A549 treated with dexamethasone at 1 μM for 4 hours (cell line): ENCODE measurements at places on chromosomes 5 and 9. TPM values are rescaled to one million over a fixed set of nuclear protein-coding genes. Genes with fewer than 3 reads are reported as not detected.

Gene GFI1B
- 0.05 to 0.17 TPM (median 0.06 TPM) in 5 replicates for total RNA-seq

Gene TAF11L10
- total RNA-seq, result not detected in 5 replicates

Gene FAM151B
- total RNA-seq, result 1.3 to 2.0 TPM (median 1.5 TPM) in 5 replicates

Gene ANKRD55
- total RNA-seq, result 0.06 TPM in 1 of 5 replicates, not detected in the others

Gene TPRN
- total RNA-seq, result 6.4 to 11.2 TPM (median 10.5 TPM) in 5 replicates

Gene TEK
- total RNA-seq, result 0.13 to 0.25 TPM (median 0.18 TPM) in 5 replicates

Gene EXOSC2
- total RNA-seq, result 49.6 to 70.5 TPM (median 53.2 TPM) in 5 replicates

Gene PCDHA9
- total RNA-seq, result 0.01 TPM in 1 of 5 replicates, not detected in the others

Gene TYRP1
- total RNA-seq, result not detected in 5 replicates

Gene TAF11L5
- not detected in 5 replicates for total RNA-seq

Gene COMMD10
- 32.2 to 36.3 TPM (median 34.5 TPM) in 5 replicates for total RNA-seq

Gene MLANA
- total RNA-seq, result not detected in 5 replicates

Gene ENG
- total RNA-seq, result 0.07 to 0.16 TPM (median 0.09 TPM) in 5 replicates

Gene CFAP77
- 0.05 to 0.22 TPM (median 0.07 TPM) in 3 of 5 replicates, not detected in the others for total RNA-seq

Gene PCDHA6
- total RNA-seq, result 0.03 to 0.13 TPM (median 0.04 TPM) in 5 replicates

Gene IFNB1
- 0.10 TPM in 1 of 5 replicates, not detected in the others for total RNA-seq

Gene CANX
- total RNA-seq, result 343 to 510 TPM (median 446 TPM) in 5 replicates

Gene SLC6A7
- 0.02 to 0.04 TPM in 2 of 5 replicates, not detected in the others for total RNA-seq

Gene SPTLC1
- 59.0 to 72.1 TPM (median 67.4 TPM) in 5 replicates for total RNA-seq

Gene INSL6
- total RNA-seq, result not detected in 5 replicates

Gene ST8SIA4
- total RNA-seq, result 0.17 to 0.46 TPM (median 0.38 TPM) in 5 replicates

Gene ZBTB34
- total RNA-seq, result 3.3 to 4.8 TPM (median 3.9 TPM) in 5 replicates

Gene SPINK4
- not detected in 5 replicates for total RNA-seq

Gene MCIDAS
- 1.4 to 3.0 TPM (median 1.9 TPM) in 5 replicates for total RNA-seq

Gene SIMC1
- 14.1 to 19.0 TPM (median 16.4 TPM) in 5 replicates for total RNA-seq

Gene MARVELD2
- total RNA-seq, result 2.7 to 3.5 TPM (median 2.8 TPM) in 5 replicates

Gene EPB41L4B
- 24.6 to 33.9 TPM (median 32.2 TPM) in 5 replicates for total RNA-seq

Gene DBH
- total RNA-seq, result not detected in 5 replicates

Gene FCN1
- total RNA-seq, result not detected in 5 replicates

Gene GLDC
- 12.0 to 14.9 TPM (median 13.9 TPM) in 5 replicates for total RNA-seq

Gene SLC6A3
- 0.74 to 1.5 TPM (median 1.2 TPM) in 5 replicates for total RNA-seq

Gene NTNG2
- 0.57 to 2.3 TPM (median 1.5 TPM) in 5 replicates for total RNA-seq

Gene HSPA9
- total RNA-seq, result 303 to 366 TPM (median 343 TPM) in 5 replicates

Gene SLC34A3
- total RNA-seq, result 0.05 to 0.11 TPM (median 0.06 TPM) in 5 replicates

Gene IPO11
- 15.1 to 20.2 TPM (median 17.9 TPM) in 5 replicates for total RNA-seq

Gene TTC39B
- total RNA-seq, result 1.2 to 2.0 TPM (median 1.4 TPM) in 5 replicates

Gene LCN15
- 0.09 TPM in 2 of 5 replicates, not detected in the others for total RNA-seq
